ENCODE measurements at places on chromosomes 7 and 10. TPM values are rescaled to one million over a fixed set of nuclear protein-coding genes. Genes with fewer than 3 reads are reported as not detected.

Gene INMT
- total RNA-seq, result not detected

Gene FAM25C
- 1.7 TPM for total RNA-seq

Gene PKD1L1
- total RNA-seq, result 0.23 TPM

Gene AGR3
- not detected for total RNA-seq

Gene OR2A25
- total RNA-seq, result not detected

Gene SLC18A2
- total RNA-seq, result 0.04 TPM

Gene SKIDA1
- total RNA-seq, result 1.2 TPM

Gene IGFBP3
- 156 TPM for total RNA-seq

Gene NEUROD6
- total RNA-seq, result not detected

Gene HTRA1
- 55.6 TPM for total RNA-seq

Gene MSMB
- total RNA-seq, result not detected

Gene NRBF2
- total RNA-seq, result 20.4 TPM

Gene OR2A12
- total RNA-seq, result not detected

Gene MYH16
- 0.25 TPM for total RNA-seq

Gene FAM24B
- total RNA-seq, result 12.1 TPM

Gene MRC1
- total RNA-seq, result 0.02 TPM

Gene ENTPD7
- 11.5 TPM for total RNA-seq

Gene TCERG1L
- total RNA-seq, result not detected

Gene EIF5AL1
- 2.1 TPM for total RNA-seq

Gene UNC5B
- total RNA-seq, result 2.8 TPM

Gene SRRM3
- 9.5 TPM for total RNA-seq

Gene POU6F2
- not detected for total RNA-seq

Gene KIF11
- 44.4 TPM for total RNA-seq

Gene GPR158
- total RNA-seq, result 0.05 TPM

Gene SOSTDC1
- total RNA-seq, result not detected

Gene BTBD16
- 0.43 TPM for total RNA-seq

Gene CYP3A7
- not detected for total RNA-seq

Gene SPAG6
- total RNA-seq, result not detected

Gene ANKRD30A
- total RNA-seq, result 0.51 TPM

Gene NACAD
- total RNA-seq, result 0.46 TPM

Gene CLDN4
- total RNA-seq, result 5.8 TPM

Gene CXCL12
- total RNA-seq, result 0.14 TPM

Gene UNCX
- not detected for total RNA-seq

Gene EPHA1
- not detected for total RNA-seq

Gene HOXA2
- 0.70 TPM for total RNA-seq

Gene NANOS1
- 2.6 TPM for total RNA-seq

Gene TMEM225B
- total RNA-seq, result 1.1 TPM

Gene TACC2
- 92.6 TPM for total RNA-seq

Gene OR6V1
- not detected for total RNA-seq

Gene ANXA11
- 237 TPM for total RNA-seq

Gene GNAI1
- 27.2 TPM for total RNA-seq

Gene GIMAP4
- total RNA-seq, result not detected

Gene COL26A1
- 0.67 TPM for total RNA-seq

Gene TMEM270
- total RNA-seq, result 0.21 TPM

Gene CTAGE4
- total RNA-seq, result 0.05 TPM

Gene PBLD
- total RNA-seq, result 3.2 TPM

Gene FKBP6
- total RNA-seq, result not detected

Gene AP1S1
- total RNA-seq, result 124 TPM

Gene HYAL4
- 0.04 TPM for total RNA-seq

Gene COL28A1
- total RNA-seq, result 0.85 TPM

Gene BTAF1
- total RNA-seq, result 8.5 TPM

Gene MMS19
- total RNA-seq, result 53.6 TPM

Gene ASB15
- not detected for total RNA-seq

Gene CREB5
- total RNA-seq, result 4.4 TPM

Gene GPR26
- total RNA-seq, result not detected

Gene PNPLA8
- 16.2 TPM for total RNA-seq
